ENCODE measurements at places on chromosomes 6 and 20.

- DNase-seq, result no peak
Measured at GRCh38 chr6:153131037-153131981, at the start of gene RGS17. RGS17 (minus strand) TSS chr6:153131282; CDS start chr6:153044018, 87,264 bp downstream.

- DNase-seq, result no peak
Measured at GRCh38 chr6:25710287-25710686, 44.3 kb upstream of the SLC17A4 start.

DNA sequence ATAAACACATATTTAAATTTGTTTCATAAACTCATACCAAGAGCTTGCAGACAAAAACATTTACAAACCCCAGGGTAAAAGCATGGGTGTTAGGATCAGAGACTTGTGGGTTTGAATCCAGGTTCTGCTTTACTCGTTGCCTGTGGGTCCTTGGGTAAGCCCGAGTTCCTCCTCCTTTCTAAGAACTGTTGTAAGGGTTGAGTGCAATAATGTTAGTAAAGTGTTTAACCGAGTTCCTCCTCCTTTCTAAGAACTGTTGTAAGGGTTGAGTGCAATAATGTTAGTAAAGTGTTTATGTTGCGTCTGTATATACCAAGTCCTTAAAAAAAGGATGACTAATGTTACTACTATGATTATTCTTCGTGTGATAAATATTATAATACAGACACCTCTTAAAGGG lies 18.7 kb downstream of the CCDC170 start:
- no peak for DNase-seq

GRCh38 chr6:6810727-6811126 lies 222.2 kb downstream of the LY86 start:
- no peak for DNase-seq

DNA sequence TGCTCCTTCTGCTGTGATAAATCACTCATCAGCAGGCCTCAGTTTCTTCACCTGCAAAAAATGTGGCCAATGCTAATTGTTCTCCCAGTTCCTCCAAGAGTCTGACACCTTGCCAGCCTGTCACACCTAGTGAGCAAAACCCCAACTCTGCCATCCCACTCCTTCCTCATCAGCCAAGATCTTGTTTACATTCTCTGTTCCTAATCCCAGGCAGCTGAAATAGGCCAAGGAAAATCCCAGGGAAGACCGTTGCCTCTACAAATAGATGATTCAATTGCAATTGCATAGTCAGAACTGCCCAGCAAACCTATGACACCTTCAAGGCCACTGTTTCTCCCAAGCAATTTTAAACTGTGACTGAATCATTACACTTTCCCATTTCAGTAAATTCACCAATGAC lies 78.7 kb downstream of the GMDS start:
- DNase-seq, result no peak

DNA sequence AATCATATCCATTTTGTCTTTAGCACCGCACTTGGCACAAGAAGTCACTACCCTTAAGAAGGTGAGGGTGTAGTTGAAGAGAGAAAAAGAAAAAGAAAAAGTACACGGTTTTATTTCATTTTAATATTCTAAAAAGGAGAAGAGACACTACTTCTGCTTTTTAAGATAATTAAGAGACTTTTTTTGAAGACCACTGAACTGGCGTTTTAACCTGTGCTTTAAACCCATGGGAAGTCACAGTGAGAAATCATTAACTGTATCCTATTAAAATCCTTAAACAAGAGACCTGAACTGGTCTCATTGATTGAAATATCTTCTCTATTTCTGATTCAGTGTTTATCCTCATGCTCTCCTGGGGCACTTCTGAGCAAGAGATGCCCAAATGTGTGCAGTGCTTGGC lies 243.5 kb downstream of the TMEM242 start:
- no peak for DNase-seq

DNA sequence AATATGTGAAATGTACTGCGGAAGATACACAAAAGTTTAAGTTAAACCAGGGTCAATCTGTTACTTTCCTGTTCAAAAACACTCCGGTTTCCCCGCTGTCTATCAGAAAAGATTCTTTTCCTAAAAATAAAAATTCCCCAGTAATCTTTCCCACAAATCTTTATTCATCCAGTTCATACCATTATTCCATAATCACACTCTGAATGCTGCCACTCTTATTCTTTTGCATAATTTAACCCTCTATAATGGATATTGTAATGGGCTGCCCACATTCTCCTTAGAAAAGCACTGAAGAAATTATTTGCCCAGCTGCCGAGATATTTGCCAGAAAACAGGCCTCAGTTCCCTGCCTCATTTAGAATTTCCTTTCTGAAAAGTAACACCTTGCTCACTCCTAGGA lies 68.6 kb downstream of the EPHA7 start:
- DNase-seq, result no peak

DNA sequence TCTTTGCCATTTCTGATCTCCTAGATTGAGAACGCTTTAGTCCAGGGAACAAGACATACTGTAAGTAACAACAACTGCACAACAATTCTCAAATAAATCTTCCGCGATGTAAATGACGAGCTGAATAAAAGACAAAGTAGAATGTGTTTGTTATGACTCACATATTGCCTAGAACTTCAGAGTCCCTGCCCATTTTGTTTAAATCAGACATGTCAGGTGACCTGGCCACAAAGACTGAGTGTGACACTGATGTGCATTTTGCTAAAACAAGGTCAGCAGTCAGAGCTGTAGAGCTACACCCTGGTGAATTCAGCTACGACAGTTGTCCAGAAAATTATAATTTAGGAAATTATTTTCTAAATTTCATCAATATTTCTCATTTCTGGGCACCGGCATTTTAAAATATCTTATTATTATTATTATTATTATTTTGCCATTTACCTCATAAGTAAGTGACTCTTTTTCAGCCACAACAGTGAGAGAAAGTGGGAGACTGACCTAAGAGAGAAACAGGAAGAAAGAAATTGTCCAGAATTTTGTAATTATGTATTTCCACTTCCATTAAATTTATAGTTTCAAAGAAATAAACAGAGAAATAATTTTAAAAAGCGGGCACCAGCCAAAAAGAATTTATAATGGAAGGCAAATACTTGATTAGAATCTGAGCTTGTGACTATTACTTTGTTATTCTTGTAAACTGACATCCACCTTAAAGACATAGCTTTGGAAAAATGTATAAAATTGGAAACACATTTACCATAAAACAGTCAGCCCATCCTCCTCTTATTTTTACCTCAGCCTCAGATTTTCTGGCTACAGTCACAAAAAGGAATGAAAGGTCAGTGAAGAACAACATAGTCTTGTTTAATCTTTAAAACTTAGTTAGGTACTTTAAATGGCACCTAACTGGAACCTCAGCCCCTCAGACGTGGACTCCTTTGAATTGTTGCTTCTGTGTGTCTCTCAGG lies 157.0 kb upstream of the CITED2 start:
- DNase-seq, result peak; percentile 40

- DNase-seq, result no peak
Measured at GRCh38 chr20:3987296-3987695, 28.1 kb downstream of the RNF24 start.

- DNase-seq, result no peak
Measured at GRCh38 chr20:8213831-8214587, 81.9 kb downstream of the PLCB1 start.

GRCh38 chr6:140379919-140380318 lies 1005.5 kb upstream of the CITED2 start:
- no peak for DNase-seq

- no peak for DNase-seq
Measured at GRCh38 chr6:13470238-13471140, 16.9 kb downstream of the GFOD1 start.

DNA sequence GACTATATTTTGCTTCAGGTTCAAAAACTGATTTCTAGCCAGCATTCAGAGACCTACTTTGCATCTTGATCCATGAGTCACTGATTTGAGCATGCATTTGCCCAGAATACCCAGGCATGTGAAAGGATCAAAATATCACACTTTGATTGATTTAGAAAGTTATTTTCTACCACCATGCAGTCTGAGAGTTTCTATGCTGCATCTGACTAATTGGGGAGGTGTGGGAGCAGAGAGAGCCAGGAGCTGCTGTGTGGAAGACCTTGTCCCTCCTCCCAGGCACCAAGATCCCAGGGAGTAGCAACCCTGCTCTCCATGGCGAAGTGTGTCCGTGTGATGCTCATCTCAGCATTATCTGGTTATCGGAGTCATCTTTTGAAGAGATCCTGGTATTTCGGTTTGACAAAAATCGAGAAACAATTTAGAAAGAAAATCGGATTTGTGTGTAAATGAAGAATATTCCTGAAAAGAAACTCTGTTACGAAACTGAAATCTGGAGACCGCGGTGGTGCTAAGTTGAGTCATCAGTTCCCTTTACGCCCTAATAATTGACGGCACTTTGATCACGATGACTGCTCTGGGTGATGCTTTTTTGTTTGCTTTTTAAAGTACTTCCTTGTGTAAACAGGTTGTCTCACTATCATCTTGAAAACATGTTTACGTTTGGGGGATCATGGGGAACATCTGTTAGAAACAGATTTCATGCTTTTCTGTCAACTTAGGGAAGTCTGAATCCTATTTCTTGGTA lies 193.4 kb downstream of the BACH2 start:
- DNase-seq, result no peak

- no peak for DNase-seq
Measured at GRCh38 chr6:57064809-57065208, 18.3 kb downstream of the KIAA1586 start.

- no peak for DNase-seq
Measured at GRCh38 chr6:29815118-29815750, 12.4 kb upstream of the HLA-G start.

- no peak for DNase-seq
Measured at GRCh38 chr6:82959385-82959941, 106.2 kb downstream of the UBE3D start.

- DNase-seq, result no peak
Measured at GRCh38 chr6:153511896-153512496, 380.9 kb upstream of the RGS17 start.

DNA sequence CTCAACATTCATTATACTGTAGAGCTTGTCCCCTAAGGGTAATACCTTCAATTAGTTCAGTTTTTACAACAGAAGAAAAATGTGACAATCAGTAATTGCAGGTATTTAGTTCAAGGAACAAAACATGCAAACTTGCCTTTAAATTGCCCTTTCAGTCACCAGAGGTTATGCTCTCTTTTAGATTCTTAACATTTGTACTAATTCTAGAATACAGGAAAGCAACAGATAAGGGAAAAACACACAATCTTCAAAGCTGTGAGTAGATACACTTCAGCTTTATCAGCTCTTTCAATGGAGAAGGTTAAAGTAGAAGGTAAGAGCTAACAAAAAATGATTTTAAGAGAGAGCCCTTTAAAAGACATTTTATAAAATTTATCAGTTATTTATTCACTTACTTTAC lies 173.1 kb downstream of the HS3ST5 start:
- no peak for DNase-seq

DNA sequence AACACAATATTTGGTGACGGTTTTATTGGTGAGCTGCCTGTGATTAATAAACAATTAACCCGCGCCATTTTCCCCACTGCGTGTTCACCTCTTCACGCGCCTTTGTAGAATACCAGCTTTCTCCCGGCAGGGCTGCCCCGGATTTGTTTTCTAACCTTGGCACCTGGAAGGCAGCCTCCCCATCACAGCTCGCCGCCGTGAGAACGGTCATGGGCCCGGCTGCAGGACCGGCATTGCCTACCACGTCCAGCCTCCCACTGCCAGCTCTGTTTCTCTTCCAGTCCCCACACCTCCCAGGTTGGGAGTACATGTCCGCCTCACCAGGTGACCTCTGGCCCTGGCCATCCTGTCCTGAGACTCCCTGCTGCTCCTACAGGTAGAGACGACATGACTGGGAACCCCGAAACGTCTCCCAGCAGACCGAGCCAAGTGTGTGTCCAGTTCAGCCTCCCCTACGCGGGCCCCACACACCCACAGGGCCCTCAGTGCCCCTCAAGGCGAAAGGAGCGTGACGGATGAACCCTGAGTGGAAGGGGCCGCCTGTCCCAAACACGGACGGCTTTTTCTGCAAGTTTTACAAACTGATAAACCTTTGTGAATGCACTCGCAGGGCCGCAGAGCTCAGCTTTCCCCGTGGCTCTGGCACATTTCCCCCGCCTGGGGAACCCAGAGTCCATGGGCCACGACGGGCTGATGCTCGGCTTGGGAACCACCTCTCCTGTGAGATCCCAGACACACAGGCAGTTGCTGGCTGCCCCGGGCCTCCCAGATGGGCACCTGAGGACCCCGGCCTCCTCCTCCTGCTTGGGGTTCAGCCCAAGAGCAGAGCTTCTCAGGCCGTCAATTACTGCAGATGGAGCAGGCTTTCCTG lies 25.7 kb downstream of the FRMD1 start:
- DNase-seq, result no peak

DNA sequence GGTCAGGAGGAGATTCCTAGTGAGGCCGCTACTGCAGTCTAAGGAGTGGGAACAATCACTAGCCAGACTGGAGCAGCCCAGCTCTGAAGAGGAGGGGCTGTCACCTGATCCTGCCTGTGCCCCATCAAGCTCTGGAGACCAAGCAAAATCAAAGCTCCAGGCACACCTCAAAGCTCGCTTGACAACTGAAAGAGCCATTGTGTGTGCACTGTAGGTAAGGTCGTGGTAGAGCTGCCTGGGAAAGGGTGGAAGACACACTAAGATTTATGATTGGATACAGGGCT lies 58.2 kb downstream of the CSE1L start:
- no peak for DNase-seq

DNA sequence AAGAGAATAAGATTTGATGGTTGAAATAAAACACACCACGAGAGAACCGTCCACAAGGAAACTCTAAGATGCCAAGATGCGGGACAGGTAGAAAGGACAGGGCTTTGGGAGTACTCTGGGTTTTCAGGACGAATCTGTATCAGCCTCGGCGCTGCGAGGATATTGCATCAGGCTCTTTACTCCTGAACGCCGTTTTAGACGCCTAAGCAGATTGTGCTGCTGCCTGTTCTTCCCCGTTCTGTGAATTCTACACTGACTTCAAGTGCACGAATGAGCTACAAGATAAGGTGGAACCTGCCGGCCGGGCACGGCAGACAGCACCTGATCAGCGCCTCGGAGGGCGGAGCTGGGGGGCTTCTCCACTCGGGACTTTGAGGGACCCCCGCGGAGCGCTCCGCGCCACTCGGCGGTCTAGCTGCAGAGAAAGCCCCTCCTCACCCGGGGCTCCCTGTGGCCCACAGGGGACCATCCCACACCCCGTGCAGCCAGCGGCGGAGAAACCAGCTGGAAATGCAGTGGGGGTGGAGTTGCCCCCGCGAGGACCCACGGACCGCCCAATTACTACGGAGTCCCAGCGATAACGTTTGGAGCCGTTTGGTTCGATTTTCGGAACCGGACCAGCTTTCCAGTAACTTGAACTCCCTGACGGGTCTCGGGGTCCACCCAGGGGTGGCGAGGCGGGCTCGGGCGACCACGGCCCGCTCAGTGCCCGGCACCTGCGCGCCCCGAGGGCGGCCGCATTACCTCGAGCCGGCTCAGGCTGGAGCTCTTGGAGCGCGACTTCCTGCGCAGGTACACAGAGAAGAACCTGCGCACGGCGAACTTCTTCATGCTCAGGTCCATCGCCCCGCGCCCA lies 646 bp downstream of the RPS6KA2 start:
- peak; percentile 19 for DNase-seq

All from activated effector memory CD4-positive, alpha-beta T cell treated with Interleukin-2 at 50 U/mL for 16 hours (primary cell).